ENCODE measurements at places on chromosomes 4 and X. TPM values are rescaled to one million over a fixed set of nuclear protein-coding genes. Genes with fewer than 3 reads are reported as not detected.

TKTL1 gene
- total RNA-seq: 0.91 TPM

CFI gene
- not detected for total RNA-seq

DAPP1 gene
- not detected for total RNA-seq

KLHL13 gene
- total RNA-seq: 13.2 TPM

ZNF711 gene
- 24.0 TPM for total RNA-seq

SHOX gene
- total RNA-seq: 0.16 TPM

IQSEC2 gene
- total RNA-seq: 1.7 TPM

SORBS2 gene
- total RNA-seq: 34.5 TPM

RBMX gene
- total RNA-seq: 532 TPM

ALG13 gene
- total RNA-seq: 56.7 TPM

NOX1 gene
- total RNA-seq: not detected

ARFIP1 gene
- 40.2 TPM for total RNA-seq

CT45A2 gene
- total RNA-seq: not detected

All from neural crest cell (in vitro differentiated cells).